ENCODE measurements at places on chromosomes 3 and 15. TPM values are rescaled to one million over a fixed set of nuclear protein-coding genes. Genes with fewer than 3 reads are reported as not detected.

Gene UPK1B
- not detected for total RNA-seq

Gene CHDH
- 1.4 TPM for total RNA-seq

Gene RBP2
- 5.3 TPM for total RNA-seq

Gene FOXL2NB
- not detected for total RNA-seq

Gene SLC12A1
- not detected for total RNA-seq

Gene IMPG2
- 0.13 TPM for total RNA-seq

Gene NMNAT3
- total RNA-seq: 4.6 TPM

Gene GPR62
- not detected for total RNA-seq

Gene CYP8B1
- total RNA-seq: not detected

Gene NMD3
- total RNA-seq: 45.7 TPM

Gene ANKRD34C
- total RNA-seq: not detected

Gene MNS1
- 0.77 TPM for total RNA-seq

Gene LTK
- total RNA-seq: 0.77 TPM

Gene PRR23C
- not detected for total RNA-seq

Gene SST
- total RNA-seq: not detected

Gene PLA2G4D
- total RNA-seq: not detected

Gene CLDN1
- 0.10 TPM for total RNA-seq

Gene ATP8B4
- 31.5 TPM for total RNA-seq

Gene CCR3
- not detected for total RNA-seq

Gene MOBP
- not detected for total RNA-seq

Gene PLSCR2
- not detected for total RNA-seq

Gene MUC4
- total RNA-seq: not detected

Gene ZKSCAN7
- 2.7 TPM for total RNA-seq

Gene PLCL2
- total RNA-seq: 12.2 TPM

Gene GABRA5
- not detected for total RNA-seq

Gene TM4SF1
- total RNA-seq: 87.8 TPM

Gene TNFAIP8L3
- 7.4 TPM for total RNA-seq

Gene HGD
- 0.80 TPM for total RNA-seq

Gene VPS13C
- 66.7 TPM for total RNA-seq

Gene GLT8D1
- total RNA-seq: 33.2 TPM

Gene INSYN1
- 5.0 TPM for total RNA-seq

Gene SERINC4
- total RNA-seq: 0.22 TPM

Gene IQCF5
- total RNA-seq: not detected

Gene CCR1
- total RNA-seq: 39.7 TPM

Gene C3orf80
- total RNA-seq: 0.87 TPM

Gene TM2D3
- total RNA-seq: 44.1 TPM

Gene CHRFAM7A
- 3.5 TPM for total RNA-seq

Gene ZMYND10
- 0.71 TPM for total RNA-seq

Gene FETUB
- not detected for total RNA-seq

Gene TUSC7
- not detected for total RNA-seq

Gene CGNL1
- total RNA-seq: 2.4 TPM

Gene SLC27A2
- 1.7 TPM for total RNA-seq

Gene PSMD6
- total RNA-seq: 64.1 TPM

Gene TAGLN3
- total RNA-seq: not detected

Gene CLDN16
- not detected for total RNA-seq

Gene EDC3
- total RNA-seq: 27.2 TPM

Gene PROK2
- total RNA-seq: 9.8 TPM

Gene SECISBP2L
- 61.0 TPM for total RNA-seq

Measured in mesenteric fat pad (tissue), 1 donor.